ENCODE measurements at places on chromosomes 4 and X.
A peak's percentile ranks its signal among the peaks of the same experiment; 100 is the strongest.

GRCh38 chr4:156971676-156972378 lies at the start of gene PDGFC:
PDGFC (minus strand) TSS chr4:156971799; CDS start chr4:156970903, 896 bp downstream.
- peak; percentile 38 for DNase-seq

- DNase-seq, result peak; percentile 52
Measured at GRCh38 chr4:141654098-141654497, 17.7 kb downstream of the IL15 start.

- DNase-seq, result peak; percentile 28
Measured at GRCh38 chrX:154380153-154380552, 1.1 kb downstream of the EMD start.

DNA sequence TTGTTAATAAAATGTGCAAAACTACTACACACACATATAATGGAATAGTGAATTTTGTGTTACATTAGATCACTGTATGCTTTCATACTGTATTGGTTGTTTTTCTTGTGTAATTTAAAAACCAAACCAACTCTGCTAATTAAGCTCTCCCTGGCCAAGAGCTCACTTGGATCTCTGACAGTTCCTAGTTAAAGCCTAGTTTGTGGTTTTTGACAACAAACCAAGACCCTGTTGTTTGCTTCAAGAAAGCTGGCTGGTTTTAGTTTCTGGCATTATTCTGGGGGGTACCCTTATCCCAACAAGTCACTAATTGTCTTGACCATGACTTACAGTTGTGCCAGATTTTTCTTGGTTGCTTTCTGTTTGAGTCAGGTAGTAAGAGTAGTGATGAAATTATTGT lies 121.4 kb upstream of the CXorf66 start:
- DNase-seq, result no peak

- no peak for DNase-seq
Measured at GRCh38 chr4:103902730-103903129, 182.9 kb upstream of the TACR3 start.

DNA sequence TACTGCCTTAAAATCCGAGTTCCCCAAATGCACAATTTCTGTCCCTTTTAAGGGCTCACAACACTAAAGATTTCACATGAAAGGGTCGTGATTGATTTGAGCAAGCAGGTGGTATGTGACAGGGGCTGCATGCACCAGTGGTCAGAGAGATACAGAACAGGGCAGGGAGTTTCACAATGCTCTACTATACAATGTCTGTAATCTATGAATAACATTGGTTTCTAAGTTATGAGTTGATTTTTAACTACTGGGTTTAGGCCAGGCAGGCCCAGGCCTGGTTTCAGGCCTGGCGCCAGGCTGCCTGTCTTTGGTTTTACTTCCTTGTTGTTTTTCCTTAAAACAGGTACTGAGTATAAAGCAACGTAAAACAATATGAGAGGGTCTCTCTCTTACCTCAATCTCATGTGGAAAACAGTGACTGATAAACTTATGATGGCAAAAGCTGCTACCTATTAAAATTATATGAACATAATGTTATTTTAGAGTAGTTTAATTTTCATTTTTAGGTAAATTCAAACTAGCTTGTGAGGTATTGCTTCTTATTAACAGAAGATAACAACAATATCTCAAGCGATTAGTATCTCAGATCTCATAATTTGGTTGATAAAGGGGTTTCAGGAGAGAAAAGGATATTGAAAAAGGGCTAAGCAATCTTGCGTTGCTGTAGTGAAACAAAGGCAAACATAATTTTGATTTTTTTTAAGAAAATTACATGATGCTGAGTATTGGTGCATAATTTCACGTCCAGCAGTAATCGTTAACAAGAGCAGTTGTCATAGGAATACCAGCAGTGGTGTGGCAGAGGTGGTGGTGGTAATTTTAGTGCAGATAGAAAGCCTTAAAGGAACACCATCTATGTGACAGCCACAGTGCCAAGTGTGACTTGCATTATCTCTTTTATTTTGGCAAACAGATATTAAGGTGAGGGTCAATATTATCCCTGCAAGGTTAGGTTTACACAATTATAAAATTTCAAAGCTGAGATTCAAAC lies 944.4 kb upstream of the GRID2 start:
- DNase-seq, result no peak

- DNase-seq, result no peak
Measured at GRCh38 chrX:105876658-105877057, 54.3 kb downstream of the NRK start.

DNA sequence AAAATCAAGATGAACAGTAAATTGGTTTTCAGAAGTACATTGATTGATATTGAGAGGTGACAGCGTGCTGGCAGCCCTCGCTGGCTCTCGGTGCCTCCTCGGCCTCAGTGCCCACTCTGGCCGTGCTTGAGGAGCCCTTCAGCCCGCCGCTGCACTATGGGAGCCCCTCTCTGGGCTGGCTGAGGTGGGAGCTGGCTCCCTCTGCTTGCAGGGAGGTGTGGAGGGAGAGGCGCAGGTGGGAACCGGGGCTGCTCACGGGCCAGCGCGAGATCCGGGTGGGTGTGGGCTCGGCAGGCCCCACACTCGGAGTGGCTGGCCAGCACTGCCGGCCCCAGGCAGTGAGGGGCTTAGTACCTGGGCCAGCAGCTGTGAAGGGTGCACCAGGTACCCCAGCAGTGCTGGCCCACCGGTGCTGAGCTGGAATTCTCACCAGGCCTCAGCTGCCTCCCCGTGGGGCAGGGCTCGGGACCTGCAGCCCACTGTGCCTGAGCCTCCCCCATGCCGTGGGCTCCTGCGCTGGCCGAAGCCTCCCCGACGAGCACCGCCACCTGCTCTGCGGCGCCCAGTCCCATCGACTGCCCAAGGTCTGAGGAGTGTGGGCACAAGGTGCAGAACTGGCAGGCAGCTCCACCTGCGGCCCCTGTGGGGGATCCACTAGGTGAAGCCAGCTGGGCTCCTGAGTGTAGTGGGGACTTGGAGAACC lies 25.2 kb downstream of the RAP2C start:
- DNase-seq, result no peak

- no peak for DNase-seq
Measured at GRCh38 chrX:21974011-21974385, 33.5 kb downstream of the SMS start.

- DNase-seq, result no peak
Measured at GRCh38 chr4:125938541-125938940, 623.8 kb downstream of the FAT4 start.

DNA sequence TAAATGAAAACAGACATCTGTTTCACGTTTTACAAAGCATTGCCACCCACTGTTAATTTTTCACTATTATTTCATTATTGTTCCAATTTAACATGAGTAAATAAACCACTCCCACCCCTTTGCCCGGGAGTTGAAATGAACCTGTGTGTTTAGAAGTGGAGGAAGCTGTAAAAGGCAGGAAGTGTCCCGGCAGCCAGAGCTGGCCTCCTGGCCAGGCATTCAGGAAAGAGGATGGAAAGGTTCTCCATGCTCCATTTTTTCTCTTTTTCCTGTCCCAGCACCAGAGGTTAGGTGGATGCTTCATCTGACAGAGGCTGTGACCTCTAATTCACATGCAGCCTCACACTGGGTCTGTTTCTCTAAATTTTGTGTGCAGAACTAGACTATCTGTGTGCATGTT lies 55.5 kb upstream of the LNX1 start:
- DNase-seq, result no peak

GRCh38 chr4:1356181-1356998 lies 9.4 kb downstream of the UVSSA start:
- peak; percentile 25 for DNase-seq

DNA sequence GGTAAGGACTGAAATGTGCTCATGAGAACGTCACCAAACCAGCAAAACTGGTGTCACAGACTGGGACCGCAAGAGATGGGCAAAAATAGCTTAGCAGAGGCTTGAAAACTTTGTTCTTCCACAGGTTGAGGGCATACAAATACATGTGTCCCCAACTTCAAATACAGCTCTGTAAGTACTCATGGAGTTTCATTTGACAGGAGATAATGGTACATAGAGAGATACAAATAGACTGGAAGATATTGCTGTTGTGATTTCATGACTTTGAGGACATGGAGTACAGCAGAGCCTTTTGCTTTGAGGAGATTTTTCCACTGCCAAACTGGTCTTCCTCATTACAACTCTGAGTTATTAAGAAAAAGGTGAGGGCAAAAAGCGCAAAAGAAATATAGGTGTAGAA lies 70.7 kb downstream of the STX18 start:
- DNase-seq, result no peak

- DNase-seq, result peak; percentile 66
Measured at GRCh38 chrX:20252381-20253231, 14.1 kb downstream of the RPS6KA3 start.

DNA sequence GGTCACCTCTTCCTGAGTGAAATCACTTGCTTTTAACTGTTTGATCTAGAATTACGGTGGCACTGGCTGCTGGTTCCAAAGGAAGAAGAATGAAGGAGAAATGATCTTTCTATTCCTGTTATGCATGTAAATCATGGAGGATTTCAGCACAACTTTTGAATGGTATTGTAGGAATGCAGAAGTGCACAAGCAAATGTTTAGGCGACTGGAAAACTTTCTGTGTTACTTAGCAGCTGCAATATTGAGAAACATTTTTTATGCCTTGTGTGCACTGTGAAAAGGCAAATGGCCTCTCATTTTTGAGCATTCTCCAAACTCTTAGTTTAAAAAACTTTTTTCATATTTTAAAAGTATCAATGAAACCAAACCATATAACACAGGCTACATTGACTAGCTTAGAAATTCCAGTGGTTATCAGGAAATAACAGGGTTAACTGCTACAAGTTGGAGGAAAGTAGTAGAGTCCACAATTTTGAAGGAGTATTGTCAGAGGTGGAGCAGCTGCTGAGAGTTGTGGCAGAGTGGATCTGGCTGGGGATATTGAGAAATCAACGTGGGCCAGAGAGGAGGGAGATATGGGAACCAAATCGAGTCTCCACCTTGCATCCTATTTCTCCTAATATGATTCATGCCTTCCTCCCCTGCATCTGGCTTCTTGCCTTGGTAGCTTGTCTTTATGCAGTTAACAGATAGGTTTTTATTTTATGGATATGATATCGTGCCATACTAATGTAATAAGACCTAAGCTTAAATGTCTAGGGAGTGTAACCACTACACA lies 32.0 kb upstream of the FHL1 start:
- DNase-seq, result no peak

DNA sequence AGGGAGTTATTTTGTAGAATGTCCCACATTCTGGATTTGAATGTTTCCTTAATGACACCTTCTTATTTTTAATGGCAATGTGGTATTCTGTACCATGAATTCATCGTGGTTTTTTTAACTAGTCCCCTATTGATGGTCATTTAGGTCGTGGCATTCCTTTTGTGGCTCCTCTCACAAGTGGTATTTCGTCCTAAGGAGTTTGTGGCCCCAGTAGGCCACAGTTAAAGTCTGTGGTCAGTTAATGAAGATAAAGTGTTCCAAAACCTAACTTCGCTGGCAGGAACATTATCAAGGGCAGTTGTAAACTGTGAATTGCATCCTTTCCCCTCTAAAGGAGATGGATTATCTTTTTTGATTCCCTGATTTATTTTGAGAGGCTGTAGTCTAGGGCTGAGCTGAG lies 133.2 kb downstream of the TMEM164 start:
- DNase-seq, result no peak

DNA sequence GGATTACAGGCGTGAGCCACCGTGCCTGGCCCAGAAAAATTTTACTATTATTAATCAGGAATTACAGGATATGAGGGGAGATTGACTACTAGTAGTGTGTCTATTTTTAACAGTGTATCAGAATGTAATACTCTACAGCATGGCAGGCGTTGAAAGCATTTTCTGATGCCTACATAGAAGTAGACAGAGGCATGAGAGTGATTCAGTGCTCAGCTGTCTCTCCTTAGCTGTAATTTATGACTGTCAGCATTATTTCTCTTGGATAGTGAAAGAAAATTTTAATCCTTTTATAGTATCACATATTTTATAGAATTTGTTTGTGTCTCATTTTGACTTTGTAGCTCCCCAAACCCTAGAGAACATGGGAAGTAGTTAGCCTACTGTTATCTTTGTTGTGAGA lies 20.7 kb downstream of the ARHGAP24 start:
- DNase-seq, result no peak

DNA sequence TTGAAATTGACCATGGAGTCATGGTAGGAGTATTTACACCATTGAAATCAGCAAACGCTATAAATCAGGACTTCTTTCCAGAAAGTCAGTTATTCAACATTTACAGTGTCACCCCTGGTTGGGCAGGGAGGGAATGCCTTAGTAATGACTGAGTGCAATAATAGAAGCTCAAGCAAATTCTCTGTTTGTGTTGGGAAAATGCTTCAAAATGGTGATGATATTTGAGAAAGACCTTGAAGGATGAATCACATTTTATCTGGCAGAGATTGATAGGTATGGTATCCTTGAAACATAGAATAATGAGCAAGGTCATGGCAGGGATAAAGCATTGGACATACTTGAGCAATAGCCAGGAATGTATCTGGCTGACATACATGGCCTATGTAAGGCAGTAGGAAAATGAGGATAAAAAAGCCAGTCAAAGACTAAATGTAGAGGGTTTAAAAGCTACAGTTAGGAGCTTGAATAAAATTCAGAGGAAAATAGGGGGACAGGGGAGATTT lies 248.7 kb downstream of the FMR1NB start:
- DNase-seq, result no peak

DNA sequence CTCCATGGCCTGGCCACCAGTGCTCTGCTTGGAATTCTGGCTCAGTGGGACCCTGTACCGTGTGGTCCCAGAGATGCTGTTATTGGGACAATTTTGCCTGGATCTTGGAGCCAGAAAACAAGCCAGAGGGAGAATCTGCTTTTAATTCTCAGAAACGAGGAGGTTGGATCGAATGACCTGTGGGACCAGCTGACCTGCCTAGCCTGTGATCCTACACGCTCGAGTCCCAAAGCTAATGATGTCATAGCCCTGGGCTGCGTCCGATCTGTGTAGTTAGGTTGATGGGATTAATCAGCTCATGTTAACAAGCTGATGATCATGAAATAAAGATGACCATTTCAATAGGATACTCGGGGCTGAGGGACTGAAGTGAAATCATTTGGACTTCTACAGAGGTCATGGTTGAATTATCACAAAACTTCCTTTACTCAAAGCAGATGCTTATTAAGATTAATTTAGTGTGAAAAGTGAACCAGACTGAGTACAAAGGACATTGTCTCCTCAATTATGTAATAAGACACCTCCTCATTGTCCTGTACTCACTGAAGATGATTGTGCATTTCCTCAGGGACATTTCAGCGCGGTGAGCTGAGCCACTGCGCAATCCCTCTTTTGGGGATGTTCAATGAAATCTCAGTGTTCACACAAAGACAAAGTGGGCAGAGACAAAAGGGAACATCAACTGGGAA lies 51.9 kb upstream of the STX18 start:
- no peak for DNase-seq

GRCh38 chr4:157810137-157810774 lies 362.6 kb downstream of the GASK1B start:
- DNase-seq, result no peak

DNA sequence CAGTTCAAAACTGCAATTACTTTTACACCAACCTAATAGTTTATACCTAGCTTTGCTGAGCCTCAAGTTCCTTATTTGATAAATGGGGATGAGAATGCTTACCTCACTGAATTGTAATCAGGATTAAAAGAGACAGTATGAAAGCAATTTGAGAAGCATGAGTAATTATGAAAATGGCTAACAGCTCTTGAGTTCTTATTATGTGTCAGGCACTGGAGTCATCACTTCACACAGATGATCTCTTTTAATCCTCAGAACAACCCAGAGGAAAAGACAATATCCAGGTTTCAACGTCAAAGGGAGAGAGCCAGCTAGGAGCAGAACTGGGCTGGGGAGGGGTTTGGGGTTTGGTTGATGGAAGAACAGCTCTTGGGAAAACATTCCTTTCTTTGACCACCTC lies 221.0 kb upstream of the NWD2 start:
- DNase-seq, result no peak

Measured in A172 (cell line).